ENCODE measurements at places on chromosomes 7 and 10.
A peak's percentile ranks its signal among the peaks of the same experiment; 100 is the strongest.

- DNase-seq: no peak
These were observed 126.9 kb downstream of the VIPR2 start for GRCh38 chr7:159017741-159018140.

- DNase-seq: no peak
These were observed 46.3 kb downstream of the SYPL1 start for GRCh38 chr7:106065575-106066500.

GRCh38 chr7:124768525-124768924 is 2.9 kb upstream of the GPR37 start:
- no peak for DNase-seq

DNA sequence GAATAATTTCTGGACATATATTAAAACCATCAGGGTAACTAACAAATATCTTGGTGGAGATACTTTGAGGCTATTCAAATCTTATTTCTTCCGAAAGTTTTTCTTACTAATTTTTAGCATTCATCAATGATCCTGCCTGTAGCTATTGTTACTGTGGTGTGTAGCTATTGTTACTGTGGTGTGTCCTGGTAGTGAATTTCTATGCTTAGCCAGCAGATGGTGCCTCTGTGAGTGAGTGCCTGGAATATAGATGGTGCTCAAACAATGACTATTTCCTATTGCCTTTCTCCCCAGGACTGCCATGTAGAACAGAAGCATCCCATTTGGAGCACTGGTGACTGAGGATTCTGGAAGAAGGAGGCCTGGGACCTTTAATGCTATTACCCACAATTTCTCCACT is 245.7 kb downstream of the CCSER2 start:
- no peak for DNase-seq

- DNase-seq: peak; percentile 70
These were observed 179.2 kb upstream of the MBL2 start for GRCh38 chr10:52951824-52952223.

- peak; percentile 38 for DNase-seq
These were observed 55.7 kb upstream of the PTER start for GRCh38 chr10:16381083-16381482.

DNA sequence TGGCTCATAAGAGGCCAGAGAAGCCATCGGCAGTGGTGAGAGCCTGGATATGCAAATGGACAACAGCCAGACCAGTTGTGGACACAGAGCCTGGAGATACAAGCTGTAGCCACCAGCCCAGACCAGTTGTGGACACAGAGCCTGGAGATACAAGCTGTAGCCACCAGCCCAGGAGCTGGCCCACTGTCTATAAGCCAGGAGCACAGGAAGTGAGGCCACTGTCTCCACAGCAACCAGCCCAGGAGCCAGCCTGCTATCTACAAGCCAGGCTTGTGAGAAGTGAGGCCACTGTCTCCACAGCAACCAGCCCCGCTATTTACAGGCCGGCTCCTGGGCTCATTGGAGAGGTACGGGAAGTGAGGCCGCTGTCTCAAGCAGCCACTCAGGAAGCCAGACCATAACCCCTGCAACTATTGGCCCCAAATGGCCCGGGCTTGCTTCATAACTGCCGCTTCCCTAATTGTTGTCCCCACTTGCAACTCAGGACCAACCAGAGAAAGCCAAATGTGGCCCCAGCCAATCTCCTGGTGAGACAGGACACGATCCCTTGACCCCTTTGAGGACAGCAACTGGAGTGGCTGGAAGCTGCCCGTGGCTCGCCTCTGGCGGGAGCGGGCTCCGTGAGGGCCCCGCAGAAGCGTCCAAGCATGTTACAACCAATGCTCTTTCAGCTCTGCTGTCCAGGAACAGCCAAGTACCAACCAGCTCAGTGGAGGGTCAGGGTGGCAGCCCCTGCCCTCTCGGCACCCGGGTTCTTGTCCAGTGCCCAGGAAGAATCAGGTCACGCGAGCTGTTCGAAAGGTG is 44.1 kb upstream of the CNPY1 start:
- no peak for DNase-seq

GRCh38 chr7:73865738-73866445 is 4.9 kb downstream of the TMEM270 start:
- DNase-seq: peak; percentile 43

DNA sequence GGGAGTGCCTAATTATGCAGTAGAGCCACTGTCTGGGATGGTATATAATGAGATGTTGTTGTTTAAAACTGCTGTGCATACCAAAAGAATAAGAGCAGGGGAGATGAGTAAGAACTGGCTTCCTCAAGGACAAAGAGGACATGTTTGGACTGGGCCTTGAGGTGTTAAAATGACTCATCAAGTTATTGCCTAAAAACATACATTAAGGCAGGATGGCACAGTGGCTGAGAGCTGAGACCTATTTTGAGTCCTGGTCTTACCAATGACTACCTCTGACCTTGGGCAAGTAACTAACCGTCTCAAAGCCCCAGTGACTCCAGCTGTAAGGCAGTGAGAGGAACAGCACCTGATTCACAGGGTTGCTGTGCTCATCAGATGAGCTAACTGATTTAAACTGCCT is 71.1 kb downstream of the CFAP58 start:
- no peak for DNase-seq

- DNase-seq: no peak
These were observed 9.4 kb downstream of the SH3PXD2A start for GRCh38 chr10:103845972-103846371.

DNA sequence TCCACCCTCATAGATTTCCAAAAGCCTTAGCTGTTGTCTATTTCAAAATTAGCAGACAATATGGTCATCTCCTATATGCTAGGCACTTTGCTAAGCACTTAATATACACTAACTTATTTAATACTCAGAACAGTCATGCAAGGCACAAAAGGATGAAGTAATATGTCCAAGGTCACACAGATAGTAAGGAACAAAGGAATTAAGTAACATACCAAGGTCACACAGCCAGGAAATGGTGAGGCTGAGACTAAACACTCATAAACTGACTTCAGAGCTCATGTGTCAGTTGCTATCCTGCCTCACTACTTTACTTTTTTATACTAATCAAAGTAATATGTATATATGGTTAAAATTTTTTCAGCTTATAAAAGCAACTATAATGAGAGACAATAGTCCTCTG is 23.6 kb upstream of the HIBADH start:
- DNase-seq: no peak

GRCh38 chr10:107496594-107496993 is 332.1 kb upstream of the SORCS1 start:
- DNase-seq: no peak

GRCh38 chr10:86520871-86521677 is 518 bp downstream of the WAPL start:
- DNase-seq: peak; percentile 37

- DNase-seq: no peak
These were observed 10.3 kb downstream of the ADRB1 start for GRCh38 chr10:114053946-114054345.

DNA sequence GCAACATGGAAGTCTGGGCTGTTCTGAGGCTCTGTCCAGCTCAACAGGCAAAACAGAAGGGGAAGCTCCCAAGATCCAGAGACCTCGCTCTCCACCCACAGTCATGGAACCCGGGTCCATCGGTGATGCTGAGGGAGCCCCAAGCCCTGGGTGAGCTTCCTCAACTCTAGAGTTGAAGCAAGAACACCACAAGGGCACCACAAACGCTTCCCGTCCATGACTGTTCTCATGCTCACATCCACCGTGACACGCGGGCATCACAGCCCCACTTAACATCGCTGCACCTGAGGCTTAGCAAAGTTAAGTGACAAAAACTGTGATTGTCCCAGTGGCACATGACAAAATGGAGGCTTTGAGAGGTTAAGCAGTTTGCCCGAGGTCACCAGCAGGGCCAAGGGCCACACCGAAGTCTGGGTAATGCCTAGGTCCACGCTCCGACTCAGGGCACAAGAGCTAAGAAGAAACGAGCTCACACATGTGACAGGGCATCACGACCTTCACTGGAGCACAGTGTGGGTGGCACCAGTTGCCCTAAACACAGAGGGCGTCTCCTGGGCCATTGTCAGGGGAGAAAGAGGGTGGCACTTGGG is 110.6 kb downstream of the OAT start:
- no peak for DNase-seq

DNA sequence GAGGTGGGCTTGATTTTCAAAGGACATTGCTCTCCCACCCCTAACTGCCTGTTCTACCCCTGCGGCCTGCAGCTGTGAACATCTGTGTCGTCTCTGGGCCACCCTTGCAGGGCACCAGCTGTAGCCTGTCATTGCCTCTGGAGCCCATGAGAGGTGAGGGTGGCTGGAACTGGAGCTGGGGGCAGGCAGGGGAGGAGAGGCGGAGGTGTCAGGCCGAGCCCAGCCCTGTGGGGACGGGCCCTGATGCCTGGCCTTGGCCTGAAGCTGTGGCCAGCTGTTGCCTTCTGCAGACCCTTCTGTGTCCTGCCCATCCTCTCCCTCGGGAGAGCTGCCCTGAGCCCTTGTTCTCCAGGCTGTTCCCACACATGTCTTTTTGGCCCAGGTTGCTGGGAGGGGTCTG is 44.5 kb downstream of the PALD1 start:
- no peak for DNase-seq

DNA sequence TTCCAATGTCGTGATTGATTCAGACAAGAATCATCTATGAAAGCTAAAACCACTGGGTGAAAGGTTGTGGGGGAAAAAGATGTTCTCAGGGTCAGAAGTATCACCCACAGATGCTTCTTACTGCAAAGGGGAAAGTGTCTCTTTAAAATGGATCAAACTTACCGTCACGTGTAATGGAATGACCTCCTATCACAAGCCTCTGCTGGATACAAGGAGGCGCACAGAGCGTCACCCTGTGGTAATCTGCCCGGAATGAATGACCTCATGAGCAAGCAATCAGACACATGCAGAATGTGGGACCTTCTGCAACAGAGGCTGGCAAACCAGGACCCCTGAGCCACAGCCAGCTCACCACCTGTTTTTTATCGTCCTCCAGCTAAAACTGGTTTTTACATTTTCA is 33.0 kb downstream of the WIPF3 start:
- no peak for DNase-seq

DNA sequence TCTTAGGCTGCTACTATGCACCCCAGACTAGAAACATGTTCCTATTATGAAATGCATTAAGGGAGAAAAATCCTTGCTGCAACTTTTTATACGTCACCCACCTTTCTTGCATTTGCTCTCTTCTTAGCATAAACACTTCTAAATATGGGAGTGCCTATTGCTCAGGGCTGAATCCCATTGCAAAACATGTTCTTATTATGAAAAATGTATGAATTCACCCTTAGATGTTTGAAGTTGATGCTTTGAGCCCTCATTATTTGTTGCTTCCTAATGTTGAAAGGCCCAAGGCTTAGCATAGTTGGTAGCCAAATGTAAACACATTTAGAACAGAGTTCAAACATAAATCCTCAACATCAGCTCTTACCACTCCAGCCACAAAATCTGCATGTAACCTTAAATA is 52.8 kb downstream of the BMPER start:
- no peak for DNase-seq

GRCh38 chr10:20760460-20760859 is 136.7 kb downstream of the NEBL start:
- DNase-seq: no peak

DNA sequence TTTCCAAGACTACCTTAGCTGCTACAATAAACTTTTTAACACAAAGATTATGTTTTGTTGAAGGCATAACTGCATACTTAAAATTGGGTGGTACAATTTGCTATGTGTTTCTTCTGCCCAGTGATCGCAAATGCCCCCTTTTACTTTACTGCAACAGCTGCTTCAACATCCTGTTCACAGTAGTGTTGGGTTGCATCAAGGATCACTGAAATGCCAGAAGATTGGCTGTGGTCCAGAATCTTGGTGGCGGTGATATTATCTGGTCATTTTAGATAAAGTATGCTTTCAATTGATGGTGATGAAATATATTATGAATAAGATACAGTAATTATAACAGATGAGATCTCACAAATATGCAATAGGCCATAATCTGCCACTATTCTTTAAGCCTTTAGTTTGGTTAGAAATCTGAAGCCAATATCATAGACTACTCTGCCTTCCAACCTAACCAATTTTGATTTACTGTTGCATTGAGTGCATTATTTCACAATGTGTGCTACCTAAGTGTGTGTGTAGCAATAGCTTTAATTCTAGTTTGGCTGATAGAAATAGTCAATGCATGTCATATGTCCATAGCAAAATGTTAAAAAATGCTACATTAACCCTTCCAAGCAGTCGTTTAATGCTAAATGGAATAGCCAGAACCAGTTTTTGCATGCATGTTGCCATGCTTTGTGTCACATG is 29.8 kb upstream of the ING3 start:
- DNase-seq: no peak

DNA sequence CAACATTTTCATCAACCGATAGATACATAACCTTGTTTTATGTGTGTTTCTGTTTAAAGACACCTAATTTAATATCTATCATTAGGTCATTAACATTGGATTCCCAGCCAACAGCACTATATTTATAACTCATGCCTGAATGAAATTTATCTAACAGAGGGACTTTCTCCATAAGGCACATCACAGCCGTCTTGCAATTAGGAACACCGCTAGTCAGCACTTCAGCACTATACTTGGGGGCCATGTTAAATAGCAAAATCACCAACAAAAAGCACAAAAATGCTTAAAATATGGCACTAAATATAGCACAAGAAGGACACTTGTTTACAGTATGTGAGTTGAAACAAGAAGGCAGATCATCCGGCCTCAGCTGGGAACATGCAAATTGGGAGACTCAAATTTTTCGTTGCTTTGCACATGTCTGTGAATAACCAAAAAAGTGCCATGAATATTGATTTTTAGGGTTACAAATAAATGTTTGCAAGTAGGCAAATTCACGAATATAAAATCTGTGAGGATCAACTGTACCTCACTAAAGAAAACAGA is 51.0 kb downstream of the TLL2 start:
- DNase-seq: no peak

DNA sequence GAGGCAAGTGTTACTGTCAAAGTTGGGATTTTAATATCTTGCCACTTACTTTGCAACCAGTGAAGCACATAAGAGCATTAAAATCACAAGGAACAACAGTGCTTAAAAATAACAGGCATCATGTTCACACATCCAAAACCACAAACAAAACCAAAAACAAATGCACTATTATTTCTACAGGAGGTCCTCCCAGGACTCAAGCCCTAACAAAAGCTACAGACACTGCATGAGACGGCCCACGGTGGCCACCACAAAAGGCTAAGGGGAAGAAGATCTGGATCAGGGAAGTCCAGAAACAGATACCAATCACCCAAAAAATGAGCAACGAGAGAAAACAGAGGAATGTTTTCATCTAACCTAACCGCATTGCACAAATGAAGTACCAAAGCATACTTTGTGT is 158.4 kb downstream of the ZMYND11 start:
- DNase-seq: no peak

- DNase-seq: no peak
These were observed 18.0 kb upstream of the HILPDA start for GRCh38 chr7:128437426-128438332.

All from Calu3 (cell line).